Body of pancreas (tissue), 4 donors: ENCODE measurements at places on chromosomes 6 and 20. TPM values are rescaled to one million over a fixed set of nuclear protein-coding genes. Genes with fewer than 3 reads are reported as not detected.
A peak's percentile ranks its signal among the peaks of the same experiment; 100 is the strongest.

The SLC22A7 gene
- not detected for total RNA-seq

GRCh38 chr6:47105469-47106178, 63.5 kb upstream of the ADGRF1 start:
- DNase-seq: no peak

The NR2E1 gene
- total RNA-seq: not detected

The C4B gene
- 77.3 TPM for total RNA-seq

DNA sequence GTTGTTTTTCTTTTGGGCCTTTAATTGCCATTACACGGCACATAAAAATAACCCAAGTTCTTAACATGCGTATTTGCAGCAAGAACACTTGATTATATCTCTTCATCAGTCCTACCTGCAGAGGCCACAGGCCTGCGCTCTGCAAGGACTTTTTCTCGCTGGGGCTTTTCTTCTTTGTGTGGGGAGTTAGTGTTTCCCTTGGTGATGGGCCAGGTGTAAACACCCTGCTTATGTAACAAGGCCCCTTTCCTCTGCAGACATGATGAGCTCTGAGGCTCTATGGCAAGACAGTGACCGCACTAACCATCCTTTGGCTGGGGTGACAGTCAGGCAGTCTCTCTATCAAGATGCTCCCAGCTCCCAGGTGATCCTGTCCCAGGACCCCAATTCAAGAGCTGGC, 97.8 kb upstream of the PCSK2 start:
- DNase-seq: no peak

DNA sequence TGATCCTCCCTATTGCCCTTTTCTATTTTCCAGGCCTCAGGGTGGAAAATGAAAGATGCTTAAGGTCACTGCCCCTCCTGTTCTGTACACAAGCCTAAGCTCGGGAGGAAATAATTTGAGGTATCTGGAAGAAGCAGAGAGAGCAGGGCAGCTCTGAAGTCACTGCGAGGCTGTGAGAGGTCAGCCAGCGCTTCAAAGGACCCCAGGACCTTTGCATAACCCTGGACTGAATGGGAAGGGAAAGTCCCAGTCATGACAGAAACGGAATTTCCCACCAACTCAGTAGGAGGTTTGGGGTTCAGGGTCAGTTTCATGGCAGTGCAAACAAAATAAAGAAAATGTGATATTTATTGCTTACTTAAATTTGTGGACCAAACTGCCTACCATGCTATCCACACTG, 58.1 kb downstream of the LRFN2 start:
- DNase-seq: no peak

DNA sequence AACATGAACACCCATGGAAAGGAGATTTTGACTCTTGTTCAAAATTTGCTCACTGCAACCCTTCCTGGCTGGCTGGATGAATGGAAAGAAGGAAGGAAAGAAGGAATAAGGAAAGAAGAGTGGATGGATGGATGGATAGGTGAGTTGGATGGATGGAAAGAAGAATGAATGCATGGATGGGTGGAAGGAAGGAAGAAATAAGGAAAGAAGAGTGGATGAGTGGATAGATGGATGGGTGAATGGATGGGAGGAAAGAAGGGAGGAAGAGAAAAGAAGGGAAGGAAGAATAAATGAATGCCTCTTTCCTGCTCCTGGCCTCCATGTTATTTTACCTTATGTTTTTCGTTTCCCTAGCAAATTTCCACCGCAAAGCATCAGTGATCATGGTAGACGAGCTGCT, 74.2 kb upstream of the RIN2 start:
- DNase-seq: no peak

The RHAG gene
- not detected for total RNA-seq

The HRH3 gene
- total RNA-seq: not detected

DNA sequence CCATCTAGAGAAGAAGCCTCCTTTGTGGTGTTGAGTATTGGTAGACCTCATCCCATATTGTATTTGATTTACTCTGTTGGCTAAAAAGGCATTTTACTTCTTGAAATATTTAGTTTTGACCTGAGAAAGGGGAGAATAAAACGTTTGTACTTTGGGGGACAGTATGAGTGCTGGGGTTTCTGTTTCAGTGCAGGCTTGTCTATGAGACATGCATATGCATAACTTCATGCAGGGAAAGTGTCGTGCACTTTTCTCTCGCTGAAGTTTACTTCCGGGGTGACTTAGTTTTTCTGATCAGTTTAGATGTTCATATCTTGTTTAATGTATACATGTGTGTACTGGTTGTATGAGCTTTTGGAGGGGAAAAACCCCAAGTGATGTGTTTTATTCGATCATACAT, 59.5 kb downstream of the UTRN start:
- DNase-seq: no peak

The GHRH gene
- not detected for total RNA-seq

GRCh38 chr20:48722737-48723191, 105.0 kb downstream of the PREX1 start:
- DNase-seq: peak; percentile 48

DNA sequence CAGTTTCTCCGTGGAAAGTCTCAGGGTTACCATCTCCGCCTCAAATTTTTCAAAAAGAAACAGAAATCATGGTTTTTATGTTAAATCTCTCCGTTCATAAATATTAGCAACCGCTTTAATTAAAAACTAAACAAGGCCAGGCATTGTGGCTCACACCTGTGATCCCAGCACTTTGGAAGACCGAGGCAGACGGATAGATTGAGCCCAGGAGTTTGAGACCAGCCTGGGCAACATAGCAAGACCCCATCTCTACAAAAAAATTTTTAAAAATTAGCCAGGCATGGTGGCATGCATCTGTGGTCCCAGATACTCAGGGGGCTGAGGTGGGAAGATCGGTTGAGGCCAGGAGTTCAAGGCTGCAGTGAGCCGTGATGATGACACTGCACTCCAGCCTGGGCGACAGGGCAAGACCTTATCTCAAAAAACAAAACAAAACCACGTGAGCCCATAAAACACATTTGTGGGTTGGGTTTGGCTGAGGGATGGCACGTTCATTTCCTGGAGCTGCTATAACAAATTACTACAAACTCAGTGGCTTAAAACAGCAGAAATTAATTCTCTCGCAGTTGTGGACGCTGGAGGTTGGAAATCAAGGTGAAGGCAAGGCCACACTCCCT, 223.2 kb downstream of the ZNF217 start:
- DNase-seq: no peak

DNA sequence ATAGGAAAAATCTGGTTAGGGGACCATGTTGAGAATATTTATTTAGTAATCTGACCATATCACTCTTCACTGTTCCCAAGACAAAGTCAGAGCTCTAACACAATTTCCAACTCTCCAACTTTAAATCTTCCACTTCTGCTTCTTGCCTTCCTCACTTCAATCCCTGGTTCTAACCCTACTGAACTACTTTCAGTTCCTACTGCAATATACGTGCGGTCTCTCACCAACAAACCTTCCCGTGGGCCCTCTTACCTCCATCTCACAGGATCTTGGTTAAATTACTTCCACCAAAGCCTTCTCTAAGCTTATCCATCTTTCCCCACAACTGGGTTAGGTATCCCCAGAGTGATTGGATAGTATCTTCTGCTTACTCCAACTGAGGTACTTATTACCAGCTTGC, 8.0 kb downstream of the EIF2S2 start:
- no peak for DNase-seq

DNA sequence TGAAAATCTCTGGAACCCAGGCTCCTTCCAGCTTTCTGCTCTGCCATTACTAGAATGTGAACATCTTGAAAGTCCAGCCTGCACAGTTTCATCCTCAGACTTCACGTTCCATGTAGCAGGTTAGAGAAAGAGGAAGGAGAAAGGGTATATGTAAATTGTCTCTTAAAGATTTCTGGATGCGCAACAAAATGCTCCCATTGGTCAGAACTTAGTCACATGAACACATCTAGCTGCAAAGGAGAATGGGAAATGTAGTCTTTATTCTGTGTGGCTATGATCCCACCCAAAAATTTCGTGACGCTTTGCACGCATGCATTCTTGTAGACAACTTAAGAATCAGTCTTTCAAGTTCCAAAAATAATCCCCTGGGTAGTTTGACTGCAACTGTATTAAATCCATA, 46.4 kb upstream of the CHD6 start:
- no peak for DNase-seq

DNA sequence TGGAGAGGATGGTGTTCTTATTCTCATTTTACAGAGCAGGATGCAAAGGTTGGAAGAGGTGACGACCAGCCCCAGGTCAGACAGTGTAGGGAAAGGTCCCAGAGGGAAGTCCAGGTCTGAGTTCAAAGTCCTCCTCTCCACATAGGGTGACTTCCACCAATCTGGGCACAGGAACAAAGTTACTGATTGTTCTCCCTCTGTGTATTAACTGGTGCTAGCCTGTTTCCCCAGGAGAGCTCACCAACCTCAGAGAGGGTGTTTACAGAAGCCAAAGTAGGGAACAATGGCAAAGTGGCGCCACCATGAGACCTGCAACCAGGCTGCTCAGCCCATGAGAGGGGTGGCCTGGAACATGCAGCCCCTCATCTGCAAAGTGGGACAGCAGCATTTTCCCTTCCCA, 16.8 kb upstream of the SIRPB1 start:
- DNase-seq: no peak

DNA sequence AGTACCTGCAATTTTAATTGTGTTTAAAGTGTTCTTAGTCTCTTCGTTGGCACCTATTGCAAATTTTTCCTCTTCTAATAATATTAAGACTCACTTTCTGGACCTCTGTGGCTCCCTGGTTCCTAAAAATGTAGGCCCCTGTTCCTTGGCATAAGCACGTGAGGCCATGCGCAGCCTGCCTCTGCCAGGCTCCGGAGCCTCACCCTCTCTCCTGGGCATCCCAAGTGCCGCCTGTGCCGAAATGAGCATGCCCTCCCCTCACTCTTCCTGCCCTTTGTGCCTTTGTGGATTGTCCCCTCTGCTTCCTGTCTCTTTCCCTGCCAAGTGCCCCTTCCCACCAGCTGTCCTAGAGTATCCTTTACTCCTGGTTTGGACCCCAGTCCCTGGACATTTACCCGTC, 246.1 kb downstream of the TMEM242 start:
- DNase-seq: no peak

DNA sequence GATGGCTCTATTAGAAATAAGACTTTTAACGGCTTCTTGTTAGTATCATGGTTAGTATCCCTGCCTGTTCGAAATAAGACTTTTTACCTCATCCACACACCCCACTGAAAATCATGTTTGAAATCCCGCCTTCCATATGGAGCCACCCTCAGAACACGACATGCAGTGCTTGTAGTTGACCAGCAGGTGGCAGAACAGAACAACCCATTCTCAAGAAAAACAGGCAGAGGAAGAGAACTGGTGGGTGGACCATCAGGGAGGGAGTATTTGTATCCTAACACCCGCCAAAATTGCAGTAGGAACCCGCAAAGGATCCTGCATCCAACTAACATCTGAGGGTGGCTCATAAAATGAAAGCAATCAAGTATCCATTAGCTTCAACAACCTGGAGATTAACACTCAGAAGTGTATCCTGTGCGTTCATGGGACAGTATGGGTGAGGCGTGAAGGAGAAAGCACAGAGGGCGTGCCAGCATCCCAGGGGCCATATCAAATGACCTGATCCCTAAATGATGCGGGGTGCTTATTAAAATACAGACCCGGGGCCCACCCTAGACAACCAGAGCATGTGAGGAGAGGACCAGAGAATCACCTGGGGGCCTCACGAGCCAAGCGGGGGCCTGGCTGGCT, 89.6 kb upstream of the NHSL1 start:
- peak; percentile 64 for DNase-seq

DNA sequence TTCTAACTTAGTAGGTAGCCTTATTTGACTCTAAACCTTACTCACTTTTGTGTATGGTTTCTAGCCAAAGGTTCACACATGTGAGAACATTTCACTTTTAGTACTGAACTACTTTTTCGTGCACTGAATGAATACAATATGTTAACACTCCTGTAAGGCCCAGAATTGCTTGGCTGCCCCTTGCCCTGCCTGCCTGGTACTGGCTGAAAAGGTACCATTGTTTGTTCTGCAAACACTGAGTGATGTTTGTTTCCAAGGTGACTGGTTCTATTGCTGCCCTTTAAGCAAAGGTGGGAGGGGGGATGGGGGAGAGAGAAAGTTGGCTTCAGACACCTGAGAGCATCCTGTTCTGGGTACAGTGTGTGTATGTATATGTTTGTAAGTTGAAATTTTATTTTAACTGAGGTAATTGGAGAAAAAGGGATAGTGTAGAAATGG, 31.2 kb downstream of the RREB1 start:
- DNase-seq: peak; percentile 86

DNA sequence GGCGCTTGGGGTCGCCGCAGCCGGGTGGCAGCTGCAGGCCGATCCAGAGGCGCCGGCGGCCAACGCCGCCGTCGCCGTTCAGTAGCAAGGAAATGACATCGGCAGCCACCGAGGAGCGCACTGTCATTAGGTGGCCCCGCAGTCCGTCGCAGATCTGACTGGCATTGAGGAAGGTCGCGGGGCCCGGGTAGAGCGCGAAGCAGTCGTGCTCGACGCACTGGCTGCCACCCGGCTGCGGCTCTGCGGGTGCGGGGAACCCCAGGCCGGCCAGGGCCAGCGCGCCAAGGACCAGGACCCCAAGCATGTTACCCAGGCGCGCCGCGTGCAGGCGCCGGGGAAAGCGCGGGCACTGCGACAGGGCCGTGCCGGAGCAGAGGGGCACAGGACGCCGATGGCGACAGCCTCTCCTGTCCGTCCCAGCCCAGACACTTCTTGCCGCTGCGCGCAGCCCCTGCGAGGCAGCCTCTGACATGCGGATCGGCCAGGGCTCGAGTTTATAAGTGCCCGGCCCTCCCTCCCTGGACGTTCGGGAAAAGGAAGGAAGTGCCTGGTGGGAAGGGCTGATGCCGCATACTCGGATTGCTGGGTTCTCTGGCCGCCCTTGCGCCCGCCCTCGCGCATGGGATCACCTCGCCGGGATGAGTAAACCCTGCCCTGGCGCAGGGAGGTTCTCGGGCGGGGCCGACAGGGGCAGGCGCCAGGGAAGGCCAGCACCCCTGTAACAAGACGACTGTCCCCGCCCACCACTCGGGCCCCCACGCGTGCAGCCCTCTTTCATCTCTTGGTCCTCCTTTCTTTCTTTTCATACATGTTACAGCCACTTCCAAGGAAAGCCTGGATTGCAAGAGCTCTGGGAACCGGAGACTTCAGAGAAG, at the start of gene THBD:
Gene THBD (minus strand): TSS at position 472 of the 875 bp plus-strand sequence. CDS start 168 bp downstream, at position 304.
- peak; percentile 67 for DNase-seq

The KCNQ5 gene
- total RNA-seq: 1.6 TPM

The GINM1 gene
- total RNA-seq: 25.7 TPM
